ENCODE measurements at places on chromosomes 4 and X. TPM values are rescaled to one million over a fixed set of nuclear protein-coding genes. Genes with fewer than 3 reads are reported as not detected.

The FGFBP2 gene
- not detected for total RNA-seq

DNA sequence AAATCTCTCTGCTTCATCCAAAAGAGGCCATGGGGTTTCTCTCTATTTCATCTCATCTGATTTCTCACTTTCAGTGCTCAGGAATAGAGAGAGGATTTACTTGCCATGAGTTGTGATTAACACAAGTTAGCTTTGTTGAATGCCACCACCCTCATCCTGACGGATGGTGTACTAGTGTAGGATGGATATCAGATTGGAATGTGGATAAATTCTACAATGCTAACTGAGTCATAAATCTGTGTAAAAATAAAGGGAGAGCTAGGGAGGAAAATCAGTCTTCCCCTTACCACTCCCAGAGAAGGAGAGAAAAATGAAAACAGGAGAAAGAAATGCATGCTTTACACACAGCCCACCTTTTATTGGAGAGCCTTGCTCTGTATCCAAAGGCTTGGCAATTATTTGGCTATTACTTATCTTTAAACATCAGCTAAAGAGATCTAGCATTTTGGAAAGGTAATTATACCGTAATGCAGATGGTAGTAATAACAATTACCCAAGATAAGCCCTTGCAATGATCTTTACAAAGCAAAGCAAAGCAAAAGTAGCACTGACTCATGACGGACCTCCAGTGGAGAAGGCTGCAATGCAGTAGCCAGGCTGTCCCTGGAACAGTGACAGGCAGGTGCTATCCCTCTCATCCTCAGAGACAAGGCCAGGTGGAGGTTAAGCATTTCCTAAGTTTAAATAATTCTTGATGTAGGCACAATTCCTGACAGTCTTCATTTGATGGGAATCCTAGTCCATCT, 306.3 kb upstream of the PPARGC1A start:
- no peak for DNase-seq

DNA sequence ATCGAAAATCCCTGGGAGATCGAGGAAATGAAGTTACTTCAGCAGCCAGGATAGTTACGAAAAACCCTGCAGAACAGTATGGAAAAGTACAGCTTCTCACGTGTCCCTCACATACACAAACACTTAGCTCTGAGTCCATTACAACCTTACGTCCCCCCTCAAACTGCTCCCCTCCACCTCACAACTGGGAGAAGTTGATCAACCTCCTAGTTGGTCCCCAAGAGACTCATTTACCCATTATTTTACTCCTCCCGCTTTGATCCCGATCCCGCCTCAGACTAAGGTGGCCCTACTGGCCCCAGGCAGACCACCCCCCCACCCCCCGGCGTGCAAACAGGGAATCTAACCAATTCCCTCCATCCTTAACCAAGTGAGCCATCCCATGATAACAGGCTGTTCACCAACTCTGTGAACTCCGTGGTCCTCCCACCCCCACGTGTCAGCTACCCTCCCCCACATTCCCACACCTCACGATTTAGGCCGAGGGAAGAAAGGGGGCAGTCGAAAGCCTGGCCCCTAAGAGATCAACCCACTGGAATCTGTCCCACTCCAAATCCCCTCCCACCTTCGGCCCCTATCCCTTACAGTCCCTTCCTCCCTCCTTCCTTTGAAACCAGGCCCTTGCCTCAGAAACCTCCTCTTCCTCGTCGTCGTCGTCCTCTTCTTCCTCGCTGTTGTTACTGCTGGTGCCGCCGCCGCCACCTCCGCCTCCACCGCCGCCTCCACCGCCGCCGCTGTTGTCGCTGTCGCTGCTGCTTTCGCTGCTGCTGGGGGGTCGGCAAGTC, 755 bp downstream of the ANKRD17 start:
- no peak for DNase-seq

The GABRG1 gene
- not detected for total RNA-seq

The GRIA3 gene
- total RNA-seq, result not detected

GRCh38 chr4:123588631-123589241, 192.1 kb downstream of the SPRY1 start:
- no peak for DNase-seq

DNA sequence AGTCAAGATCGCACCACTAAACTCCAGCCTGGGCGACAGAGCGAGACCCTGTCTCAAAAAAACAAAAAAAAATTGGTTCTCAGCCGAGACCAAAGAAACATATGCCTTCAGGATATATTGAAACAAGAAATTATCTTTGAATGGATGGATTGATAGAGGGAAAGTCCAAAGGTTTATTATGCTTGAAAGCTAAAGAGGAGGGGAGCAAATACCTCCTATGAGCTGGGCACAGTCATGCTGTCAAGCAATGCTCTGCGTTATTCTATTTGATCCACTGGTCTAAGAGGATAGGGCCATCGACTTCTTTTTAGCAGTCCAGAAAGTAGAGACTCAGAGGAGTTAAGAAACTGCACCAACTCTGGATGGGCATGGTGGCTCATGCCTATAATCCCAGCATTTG, 85.9 kb upstream of the SLC34A2 start:
- DNase-seq, result no peak

DNA sequence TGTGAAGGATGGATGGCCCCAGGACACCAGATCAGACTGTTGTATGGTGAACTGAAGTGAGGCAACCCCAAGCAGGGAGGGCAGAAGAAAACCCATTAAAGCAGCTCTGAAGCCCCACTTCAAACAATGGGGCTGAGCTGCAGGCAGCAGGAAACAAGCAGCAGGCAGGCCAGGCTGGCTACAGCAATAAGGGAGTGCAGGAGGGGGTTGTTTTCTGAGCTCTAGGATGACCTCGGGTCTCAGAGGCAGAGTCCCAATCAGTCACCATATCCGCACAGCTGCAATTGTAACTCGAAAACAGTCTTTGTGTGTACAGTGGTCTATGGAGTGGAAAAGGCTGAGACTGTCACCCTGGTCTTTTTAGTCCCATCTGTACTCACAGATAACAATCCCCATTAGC, 90.4 kb downstream of the COL4A6 start:
- no peak for DNase-seq

The FDCSP gene
- total RNA-seq, result not detected

DNA sequence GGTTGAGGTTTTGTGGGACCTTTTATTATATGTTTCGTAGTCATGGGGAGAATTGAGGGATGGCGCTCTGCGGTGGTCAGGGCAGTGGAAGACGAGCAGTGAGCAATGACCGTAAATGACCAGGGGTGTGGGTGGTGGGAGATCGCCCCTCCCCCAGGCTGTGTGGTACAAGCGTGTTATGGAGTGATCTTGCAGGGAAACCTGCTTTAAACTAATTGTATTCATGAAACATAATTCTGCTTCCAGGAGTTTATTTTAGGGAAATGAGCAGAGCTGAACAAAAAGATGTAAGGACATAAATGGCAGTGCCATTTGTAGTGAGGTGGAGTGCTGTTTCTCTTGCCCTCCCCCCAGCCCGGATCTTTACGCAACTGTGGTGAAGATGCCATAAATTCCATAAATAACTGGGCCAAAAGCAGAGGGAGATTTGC, 20.2 kb downstream of the GYG2 start:
- DNase-seq, result no peak

GRCh38 chrX:15976396-15976795, 121.8 kb upstream of the AP1S2 start:
- no peak for DNase-seq

DNA sequence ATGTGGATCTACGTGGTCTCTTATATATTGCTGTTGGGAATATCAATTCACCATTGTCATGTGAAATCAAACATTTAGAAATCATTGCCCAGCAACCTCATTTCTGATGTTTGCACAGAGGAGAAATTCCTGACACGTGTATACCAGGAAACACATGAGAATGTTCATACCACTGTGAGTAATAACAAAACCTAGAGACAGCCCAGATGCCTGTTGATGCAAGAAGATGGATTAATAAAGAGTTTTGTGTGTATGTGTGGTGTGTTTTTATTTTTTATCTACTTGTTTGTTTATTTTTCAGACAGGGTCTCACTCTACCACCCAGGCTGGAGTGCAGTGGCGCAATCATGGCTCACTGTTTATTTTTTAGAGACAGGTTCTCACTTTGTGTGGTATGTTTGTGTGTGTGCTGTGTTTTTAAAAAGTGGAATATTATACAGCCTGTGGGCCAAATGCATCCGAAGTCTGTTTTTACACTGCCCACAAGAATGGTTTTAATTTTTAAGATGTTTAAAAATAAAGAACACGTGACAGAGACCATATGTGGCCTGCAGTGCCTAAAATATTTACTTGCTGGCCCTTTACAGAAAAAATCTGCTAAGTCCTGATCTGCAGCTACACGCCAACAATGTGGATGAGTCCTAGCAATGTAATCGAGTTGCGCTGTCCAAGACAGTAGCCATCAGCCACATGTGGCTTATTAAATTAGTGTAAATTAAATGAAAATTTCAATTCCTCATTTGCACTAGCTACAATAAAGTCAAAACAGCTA, 39.2 kb downstream of the TXLNG start:
- no peak for DNase-seq

GRCh38 chr4:140697709-140698560, 58.2 kb downstream of the TBC1D9 start:
- no peak for DNase-seq

All from chondrocyte (in vitro differentiated cells).